ENCODE measurements at places on chromosomes 1 and 21. TPM values are rescaled to one million over a fixed set of nuclear protein-coding genes. Genes with fewer than 3 reads are reported as not detected.

Gene FAM167B
- total RNA-seq: 4.2 TPM

GRCh38 chr1:1917304-1917976 lies 1.6 kb downstream of the TMEM52 start:
- no peak for DNase-seq

Gene UBE2U
- not detected for total RNA-seq

- peak; percentile 24 for DNase-seq
These were observed 5.0 kb downstream of the ADARB1 start for GRCh38 chr21:45079351-45079750.

Gene CTH
- 20.6 TPM for total RNA-seq

Measured in GM23248 (cell line).